ENCODE measurements at places on chromosomes 13 and 19.

- no peak for DNase-seq
These were observed 7.4 kb upstream of the CERS1 start for GRCh38 chr19:18903156-18904037.

GRCh38 chr13:76231522-76232167 is 595.5 kb downstream of the LMO7 start:
- no peak for DNase-seq

DNA sequence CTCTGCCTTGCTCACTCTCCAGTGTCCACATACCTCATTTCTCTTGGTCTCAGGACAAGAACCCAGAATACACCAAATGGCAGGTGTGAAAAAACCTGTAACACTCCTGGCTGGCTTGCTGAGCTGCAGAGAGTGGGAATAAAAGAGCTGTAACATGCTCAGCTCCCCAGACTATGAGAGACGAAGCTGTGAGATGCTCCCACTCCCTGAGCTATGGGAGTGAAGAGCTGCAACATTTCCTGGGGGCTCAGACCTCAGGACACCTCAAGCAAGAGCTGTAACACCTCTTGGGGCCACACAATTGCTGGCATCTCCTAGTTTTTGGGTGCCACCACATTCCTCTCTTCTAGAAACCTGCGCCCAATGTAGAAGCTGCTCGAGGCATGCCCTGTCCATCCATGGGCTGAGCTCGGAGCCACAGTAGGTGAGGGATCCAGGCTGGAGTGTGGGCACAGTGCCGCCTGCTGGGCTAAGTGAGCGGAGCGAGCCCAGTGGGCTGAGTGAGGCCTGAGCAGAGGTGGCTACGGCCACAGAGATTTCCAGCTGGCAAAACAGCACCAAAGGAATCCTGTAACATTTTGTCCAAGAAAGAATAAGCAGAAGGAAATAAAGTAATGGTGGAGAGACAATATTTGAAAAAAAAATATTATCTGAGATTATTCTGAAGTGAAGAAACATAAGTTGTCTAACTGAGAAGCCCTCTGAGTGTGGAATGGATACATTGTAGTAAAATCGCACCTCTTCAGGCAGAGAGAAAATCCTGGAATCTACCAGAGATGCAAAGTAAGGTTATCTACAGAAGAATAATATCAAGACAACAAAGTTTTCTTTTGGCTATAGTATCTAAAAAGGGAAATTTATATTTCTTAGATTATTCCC is 186.2 kb upstream of the PCDH9 start:
- no peak for DNase-seq

- DNase-seq = no peak
These were observed 3.4 kb downstream of the PLIN5 start for GRCh38 chr19:4531562-4532165.

GRCh38 chr19:30439310-30439709 is 67.1 kb downstream of the ZNF536 start:
- no peak for DNase-seq

DNA sequence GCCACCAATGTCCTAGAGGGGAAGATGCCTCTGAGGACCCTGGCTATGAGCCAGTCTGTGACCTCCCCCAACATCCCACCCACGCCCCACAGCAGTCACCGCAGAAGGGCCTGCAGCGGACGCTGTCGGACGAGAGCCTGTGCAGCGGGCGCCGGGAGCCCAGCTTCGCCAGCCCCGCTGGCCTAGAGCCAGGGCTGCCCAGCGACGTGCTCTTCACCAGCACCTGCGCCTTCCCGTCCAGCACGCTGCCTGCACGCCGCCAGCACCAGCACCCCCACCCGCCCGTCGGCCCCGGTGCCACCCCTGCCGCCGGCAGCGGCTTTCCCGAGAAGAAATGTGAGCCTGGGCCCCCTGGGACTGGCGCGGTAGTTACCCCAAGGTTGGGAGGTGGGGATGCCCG is 30.6 kb downstream of the DPF1 start:
- DNase-seq = peak; percentile 81

GRCh38 chr19:54928299-54928698 is 19.0 kb downstream of the NLRP7 start:
- DNase-seq = no peak

DNA sequence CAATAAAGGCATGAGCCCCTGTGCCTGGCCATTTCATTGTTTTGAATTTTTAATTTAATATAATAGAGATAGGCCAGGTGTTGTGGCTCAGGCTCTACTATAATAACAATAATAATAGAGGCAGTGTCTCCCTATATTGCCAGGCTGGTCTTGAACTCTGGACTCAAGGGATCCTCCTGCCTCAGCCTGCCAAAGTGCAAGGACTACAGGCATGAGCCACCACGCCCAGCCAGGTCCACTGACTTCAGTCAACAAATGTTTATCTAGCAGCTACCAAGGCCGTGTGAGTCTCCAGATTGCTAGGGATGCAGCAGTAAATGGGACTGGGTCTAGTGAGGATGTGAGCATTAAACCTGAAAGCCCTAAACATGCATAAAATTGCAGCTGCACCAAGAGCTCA is 13.8 kb upstream of the ILF3 start:
- DNase-seq = no peak

DNA sequence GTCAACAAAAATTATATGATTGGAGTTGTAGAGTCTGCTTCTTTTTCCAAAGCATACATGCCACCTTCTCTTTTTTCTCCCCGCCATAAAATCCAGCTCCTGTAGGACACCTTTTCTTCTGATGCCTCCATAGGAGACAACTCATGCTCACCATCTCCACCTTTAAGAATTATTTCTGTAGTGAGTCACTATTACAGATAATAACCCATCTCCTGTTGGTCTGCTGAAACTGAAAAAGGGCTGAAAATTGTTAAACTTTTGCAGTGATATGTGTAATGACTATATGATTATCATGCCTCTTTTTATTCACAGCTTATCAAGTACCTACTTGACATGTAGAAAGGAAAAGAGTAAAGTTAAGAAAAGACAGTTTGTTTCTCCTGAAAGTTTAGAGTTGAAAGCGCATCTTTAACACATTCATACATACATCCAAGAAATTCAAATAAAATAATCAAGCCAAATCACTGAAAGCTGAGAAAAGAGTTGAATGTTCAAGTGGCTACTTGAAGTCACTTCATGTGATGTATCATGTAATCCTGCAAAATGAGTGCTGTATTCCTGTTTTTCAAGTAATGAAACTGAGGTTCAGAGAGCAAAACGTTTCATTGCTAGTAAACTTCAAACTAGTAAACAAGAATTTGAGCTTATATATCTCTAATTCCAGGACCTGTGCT is 35.5 kb upstream of the LPAR6 start:
- DNase-seq = no peak

DNA sequence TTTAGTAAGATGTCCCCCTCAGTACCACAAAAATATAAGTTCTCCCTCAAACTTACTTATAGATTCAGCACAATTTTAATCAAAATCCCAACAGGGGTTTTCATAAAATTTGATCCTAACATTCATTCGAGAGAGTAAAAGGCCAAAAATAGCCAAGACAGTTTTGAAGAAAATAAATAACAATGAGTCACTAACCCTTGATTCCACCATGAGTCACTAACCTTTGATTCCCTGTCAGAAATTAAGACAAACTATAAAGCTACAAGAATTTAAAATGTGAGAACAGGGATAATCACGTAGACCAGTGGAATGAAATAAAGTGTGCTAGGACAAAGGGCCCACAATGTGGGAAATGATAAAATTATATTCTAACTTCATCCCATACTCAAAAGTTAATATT is 320.3 kb downstream of the SUCLA2 start:
- no peak for DNase-seq

DNA sequence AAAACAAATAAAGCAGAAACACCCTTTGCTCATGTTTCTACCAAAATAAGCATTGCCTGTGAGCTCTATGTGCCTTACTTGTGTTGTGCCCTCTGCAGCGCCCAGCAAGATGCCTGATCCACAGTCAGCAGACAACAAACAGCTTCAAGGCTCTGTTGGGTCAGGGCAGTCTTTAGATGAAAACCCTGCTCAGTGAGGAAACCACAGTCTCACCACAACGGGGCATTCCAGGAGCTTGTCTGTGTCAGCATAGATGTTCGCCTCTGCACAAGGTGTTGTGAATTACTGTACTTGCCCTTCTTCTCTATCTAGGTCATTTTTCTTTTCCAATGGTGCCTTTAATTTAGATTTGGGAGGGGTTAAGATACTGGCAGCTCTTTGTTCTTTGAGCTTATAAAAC is 251.9 kb downstream of the COL4A1 start:
- DNase-seq = no peak

DNA sequence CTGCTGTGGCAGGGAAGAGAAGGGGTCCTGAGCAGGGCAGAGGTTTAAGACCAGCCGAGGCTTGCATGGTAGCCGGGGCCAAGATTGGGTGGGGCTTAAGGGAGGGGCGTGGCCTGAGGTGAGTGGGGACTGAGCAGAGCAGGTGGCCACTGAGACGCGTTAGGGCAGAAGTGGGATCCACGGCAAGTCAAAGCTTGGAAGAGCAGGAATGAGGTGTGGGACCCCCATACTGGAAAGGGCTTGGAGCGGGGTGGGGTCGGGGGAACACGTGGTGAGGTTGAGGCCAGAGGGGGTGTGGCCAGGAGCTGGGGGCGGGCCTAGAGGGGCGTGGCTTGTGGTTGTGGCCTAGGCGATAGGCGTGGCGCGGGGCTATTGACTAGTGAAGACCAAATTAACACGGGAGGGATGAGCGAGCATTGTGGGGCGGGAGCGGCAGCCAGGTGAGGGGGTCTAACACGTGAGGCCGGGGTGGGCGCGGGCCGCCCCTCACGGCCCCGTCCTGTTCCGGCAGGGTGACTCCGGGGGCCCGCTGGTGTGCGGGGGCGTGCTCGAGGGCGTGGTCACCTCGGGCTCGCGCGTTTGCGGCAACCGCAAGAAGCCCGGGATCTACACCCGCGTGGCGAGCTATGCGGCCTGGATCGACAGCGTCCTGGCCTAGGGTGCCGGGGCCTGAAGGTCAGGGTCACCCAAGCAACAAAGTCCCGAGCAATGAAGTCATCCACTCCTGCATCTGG is 3.3 kb downstream of the CFD start:
- peak; percentile 76 for DNase-seq

DNA sequence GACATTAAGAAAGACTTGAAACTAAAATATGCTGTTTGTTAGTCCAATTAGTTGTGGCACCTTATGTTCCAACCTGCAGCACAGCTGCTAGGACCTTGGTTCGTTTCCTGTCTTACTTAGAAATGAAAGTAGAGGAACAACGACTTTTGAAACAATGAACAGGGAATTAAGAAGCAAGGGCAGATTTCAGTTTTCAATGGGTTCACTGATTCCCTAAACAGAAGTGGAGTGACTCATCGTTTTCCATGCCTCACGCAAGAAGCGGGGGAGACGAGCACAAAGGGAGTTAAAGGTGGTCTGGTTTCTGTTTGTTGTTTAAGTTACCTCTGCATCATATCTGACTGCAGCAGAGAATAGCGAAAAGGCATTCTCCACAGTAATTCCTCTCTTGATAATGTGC is 44.8 kb downstream of the PHF11 start:
- no peak for DNase-seq

- no peak for DNase-seq
These were observed 31.6 kb upstream of the CACTIN start for GRCh38 chr19:3658004-3658869.

GRCh38 chr19:495402-496111 is 729 bp upstream of the MADCAM1 start:
- no peak for DNase-seq

DNA sequence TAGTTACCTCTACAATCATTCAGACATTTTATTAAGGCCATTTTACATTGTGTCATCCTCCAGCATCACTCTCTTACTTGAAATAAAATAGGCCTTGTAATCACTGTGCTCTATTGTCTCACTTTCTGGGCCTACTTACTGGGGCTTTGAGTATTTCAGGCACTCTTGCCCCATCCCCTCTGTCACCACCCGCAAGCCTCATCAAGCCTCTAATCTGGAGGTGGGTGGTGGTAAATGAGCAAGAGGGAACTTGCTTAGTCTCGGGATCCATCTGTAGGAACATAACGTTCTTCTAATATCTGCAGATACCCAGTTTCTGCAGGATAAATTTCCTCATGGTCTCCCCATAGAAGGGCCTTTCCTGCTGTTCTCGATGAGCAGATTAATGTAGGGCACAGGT is 19.4 kb upstream of the GPR18 start:
- DNase-seq = no peak

DNA sequence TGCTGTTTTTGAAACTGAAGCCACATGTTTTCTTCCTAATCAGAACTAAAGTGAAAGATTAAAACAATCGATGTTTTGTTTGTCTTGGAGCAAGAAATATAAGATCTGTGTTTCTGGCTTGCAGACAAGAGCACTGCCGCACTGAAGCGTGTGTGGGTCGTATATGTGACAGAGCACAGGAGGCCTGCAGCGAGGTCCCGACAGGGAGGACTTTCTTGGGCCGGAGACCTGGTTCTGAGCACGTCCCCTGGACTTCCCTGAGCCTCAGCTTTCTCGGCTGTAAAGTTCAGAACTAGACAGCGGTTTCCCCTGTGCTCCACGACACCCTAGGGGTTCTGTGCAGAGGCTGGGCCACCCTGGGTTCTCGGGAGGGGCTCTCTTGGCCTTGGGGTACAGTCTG is 60.5 kb downstream of the GADD45B start:
- no peak for DNase-seq

- DNase-seq = no peak
These were observed 30.7 kb upstream of the LPAR6 start for GRCh38 chr13:48443442-48444208.

GRCh38 chr19:45558399-45558878 is 26.2 kb downstream of the OPA3 start:
- DNase-seq = no peak

DNA sequence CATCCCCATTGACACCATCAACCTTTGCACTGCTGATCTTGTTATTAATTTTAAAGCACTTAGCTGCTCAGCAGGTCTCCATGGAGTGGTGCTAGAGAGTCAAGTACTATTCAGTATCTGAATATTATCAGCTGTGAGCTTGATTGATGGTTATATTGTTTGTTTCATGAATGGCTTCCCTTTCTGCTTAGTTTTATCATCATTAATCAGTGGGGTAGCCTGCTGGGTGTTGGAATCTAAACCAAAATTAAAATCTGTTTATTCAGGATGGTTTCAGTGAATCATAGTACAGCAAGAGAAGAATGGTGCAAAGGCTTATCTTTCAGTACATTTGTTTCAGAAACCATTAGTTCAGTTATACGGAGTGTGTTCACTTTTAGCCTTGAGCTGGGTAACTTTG is 42.5 kb upstream of the SCEL start:
- DNase-seq = peak; percentile 42

GRCh38 chr13:20814224-20814910 is 40.6 kb upstream of the EEF1AKMT1 start:
- peak; percentile 69 for DNase-seq

Data from NCI-H2029 treated with DMSO at 0.1 percent for 48 hours (cell line).